PC-9 (cell line): ENCODE measurements at places on chromosomes 6 and 20. TPM values are rescaled to one million over a fixed set of nuclear protein-coding genes. Genes with fewer than 3 reads are reported as not detected.
A peak's percentile ranks its signal among the peaks of the same experiment; 100 is the strongest.

- DNase-seq: no peak
These were observed 175.1 kb downstream of the PDE10A start for GRCh38 chr6:165487950-165488349.

STX7 gene
- 33.3 and 40.7 TPM in 2 replicates for total RNA-seq

DNA sequence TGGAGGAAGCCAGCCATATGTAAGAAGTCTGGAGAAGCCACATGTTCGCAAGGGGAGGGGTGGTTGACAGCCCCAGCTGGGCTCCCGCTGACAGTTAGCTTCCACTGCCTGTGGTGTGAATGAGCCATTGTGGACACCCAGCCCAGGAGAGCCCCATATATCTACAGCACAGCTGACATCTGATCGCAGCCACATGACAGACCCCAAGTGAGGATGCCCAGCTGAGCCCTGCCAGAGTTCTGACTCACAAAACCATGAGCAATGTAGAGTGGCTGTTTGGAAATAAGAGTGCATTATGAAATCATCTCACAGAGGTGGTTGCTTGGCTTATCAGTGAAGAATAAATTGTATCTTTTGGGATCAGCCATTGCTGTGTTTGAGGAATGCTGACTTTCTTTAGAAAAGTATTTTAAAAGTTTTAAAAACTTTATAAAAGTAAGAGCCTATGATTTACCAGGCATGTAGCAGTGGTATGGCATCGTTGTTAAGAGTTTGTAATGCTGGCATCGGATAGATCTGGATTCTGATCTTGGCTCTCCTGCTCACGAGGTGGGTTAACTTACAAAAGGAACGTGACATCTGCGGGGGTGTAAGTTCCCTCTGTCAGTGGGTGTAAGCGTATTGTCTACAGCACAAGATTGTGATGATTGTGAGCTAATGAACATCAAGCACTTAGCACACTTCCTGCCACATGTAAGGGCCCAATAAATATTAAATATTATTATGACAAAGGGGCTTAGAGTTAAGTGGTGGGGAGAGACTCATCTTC is 24.1 kb downstream of the CFAP61 start:
- DNase-seq: peak; percentile 48

CLPSL2 gene
- 0.76 TPM in 1 of 2 replicates, not detected in the other for total RNA-seq

- no peak for DNase-seq
These were observed 89.4 kb upstream of the TNFAIP3 start for GRCh38 chr6:137777687-137778075.

GRCh38 chr6:23705697-23706096 is 420.3 kb upstream of the NRSN1 start:
- DNase-seq: no peak

DNA sequence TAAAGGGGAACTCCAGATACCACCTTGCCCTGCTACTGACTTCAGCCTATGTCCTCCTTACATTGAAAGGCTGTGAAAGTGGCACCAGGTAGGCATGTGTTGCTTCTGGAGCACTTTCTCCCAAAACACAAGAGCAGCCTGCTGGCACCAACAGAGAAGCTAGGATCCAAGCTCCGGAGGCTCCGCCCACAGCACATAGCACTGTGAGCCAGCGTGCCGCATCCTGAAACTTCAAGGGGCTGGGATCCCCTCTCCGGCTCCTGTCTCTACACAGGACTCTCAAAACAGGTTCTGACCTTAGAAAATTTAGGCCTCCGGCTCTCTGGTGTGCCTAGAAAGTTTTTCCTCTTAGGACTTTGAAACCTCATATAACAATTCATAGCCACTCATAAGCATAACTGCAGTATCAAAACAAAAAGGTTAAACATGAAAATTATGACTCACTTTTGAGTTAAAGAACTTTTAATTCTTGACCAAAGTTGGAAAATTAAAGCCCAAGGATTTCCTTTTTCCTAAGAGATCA is 41.1 kb downstream of the EZR start:
- DNase-seq: no peak

- no peak for DNase-seq
These were observed 35.6 kb upstream of the TAGAP start for GRCh38 chr6:159080217-159080976.

DNA sequence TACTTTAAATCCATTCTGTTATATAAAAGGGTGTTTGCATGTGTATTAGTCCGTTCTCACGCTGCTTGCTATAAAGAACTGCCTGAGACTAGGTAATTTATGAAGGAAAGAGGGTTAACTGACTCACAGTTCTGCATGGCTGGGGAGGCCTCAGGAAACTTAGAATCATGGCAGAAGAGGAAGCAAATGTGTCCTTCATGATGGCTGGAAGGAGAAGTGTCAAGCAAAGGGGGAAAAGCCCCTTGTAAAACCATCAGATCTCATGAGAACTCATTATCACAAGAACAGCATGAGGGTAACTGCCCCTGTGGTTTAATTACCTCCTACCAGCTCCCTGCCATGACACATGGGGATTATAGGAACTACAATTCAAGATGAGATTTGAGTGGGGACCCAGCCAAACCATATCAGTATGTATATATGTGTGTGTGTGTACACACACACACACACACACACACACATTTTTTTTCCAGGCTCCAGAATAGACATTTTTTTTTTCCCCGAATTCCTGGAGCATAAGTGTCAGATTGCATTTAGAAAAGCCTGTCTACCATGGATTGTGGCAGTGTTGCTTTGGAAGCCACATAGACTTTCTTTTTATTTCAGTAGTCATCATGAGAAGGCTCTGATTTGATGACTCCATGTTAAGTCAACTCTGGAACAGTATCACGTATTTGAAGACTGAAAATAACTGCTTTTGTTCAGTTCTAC is 31.5 kb downstream of the KDM1B start:
- DNase-seq: no peak

- no peak for DNase-seq
These were observed 150.8 kb downstream of the ESR1 start for GRCh38 chr6:151958332-151958731.

DNA sequence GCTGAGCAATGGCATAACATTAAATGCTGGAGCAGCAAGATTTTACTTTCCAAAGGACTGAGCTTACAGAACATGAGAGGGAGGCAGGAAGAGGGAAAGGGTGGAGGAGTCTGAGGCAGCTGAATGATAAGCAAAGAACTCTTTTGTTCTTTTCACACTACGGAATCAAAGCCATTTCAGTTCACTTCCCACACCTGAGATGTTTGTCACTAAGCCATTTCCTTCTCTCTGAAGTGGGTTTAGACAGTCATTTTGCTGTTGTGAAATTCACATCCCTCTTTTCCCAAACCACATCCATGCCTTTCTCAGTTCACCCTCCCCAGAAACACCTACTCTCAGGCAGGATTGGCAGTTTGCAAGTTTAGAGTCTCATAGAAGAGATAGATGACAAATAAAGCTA is 267.9 kb downstream of the ADGRG6 start:
- no peak for DNase-seq

RAD21L1 gene
- total RNA-seq: 0.60 TPM in 1 of 2 replicates, not detected in the other

DNA sequence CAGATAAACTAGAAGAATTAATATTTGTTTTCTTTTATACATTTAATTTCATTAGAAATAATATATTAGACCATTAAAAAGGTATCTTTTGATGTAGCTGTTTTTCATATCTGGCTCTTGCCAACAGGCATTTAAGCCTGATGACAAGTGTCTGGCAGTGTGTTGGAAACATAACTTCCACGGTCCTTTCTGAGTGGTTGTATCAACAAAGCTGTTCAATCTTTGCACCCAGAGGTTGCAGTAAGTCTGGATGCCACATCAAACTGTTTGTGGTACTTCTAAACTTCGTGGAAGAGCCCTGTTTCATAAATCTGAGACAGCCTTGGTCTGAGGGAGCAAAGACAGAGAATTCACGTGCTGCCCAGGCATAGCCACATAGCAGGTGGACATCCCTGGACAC is 197.4 kb downstream of the TRDN start:
- no peak for DNase-seq

BIRC7 gene
- total RNA-seq: 0.58 TPM in 1 of 2 replicates, not detected in the other

FGD2 gene
- 0.50 and 0.55 TPM in 2 replicates for total RNA-seq

DNA sequence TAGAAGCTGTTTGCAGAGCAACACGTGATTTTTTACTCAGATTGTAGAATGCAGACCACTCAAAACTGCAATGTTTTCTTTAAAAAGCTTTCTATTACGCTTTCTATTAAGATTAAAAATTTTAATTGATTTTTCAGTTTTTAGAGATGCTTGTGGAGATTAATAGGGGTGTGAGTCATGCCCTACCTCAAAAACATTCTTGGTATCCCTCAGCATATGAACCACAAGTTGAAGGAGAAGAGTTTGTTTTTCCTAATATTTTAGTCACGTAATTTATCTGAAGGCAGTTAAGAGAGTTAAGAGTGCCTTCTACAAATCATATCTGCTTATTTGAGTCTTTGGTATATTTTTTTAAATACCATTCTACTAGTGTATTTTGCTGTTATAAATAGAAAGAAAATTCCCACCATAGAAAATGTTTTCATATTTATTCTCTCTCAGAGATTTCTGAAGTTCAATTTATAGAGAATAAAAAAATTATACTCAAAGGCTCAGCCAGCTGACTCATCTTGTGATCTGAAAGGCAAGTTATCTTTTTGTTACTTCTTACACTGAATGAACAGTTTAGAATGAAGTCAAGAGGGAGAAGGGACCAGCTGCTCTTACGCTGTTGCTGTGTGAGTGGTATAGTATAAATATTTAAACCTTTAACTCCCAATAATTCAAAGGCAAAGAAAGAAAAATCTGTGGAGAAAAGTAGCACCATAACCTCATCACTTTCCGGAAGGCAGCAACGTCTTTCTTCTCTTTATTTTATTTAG is 7.6 kb downstream of the RIPOR2 start:
- no peak for DNase-seq

DNA sequence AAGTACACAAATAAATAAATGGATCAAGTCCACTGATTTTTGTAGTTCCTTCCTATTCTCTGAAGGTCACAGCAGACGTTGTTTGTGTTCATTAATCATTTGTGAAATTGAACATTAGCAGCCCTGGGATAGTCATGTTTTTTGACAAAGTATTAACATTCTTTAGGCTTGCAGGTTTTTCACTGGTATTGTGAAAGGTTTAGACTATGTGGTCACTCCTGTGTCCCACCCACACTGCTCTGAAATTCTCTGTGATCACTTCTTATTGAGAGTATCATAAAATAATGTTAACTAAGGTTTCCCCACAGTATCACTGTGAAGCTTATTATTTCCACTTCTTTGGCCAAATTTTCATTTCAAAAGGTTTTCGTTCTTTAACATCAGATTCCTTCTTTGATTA is 3.5 kb downstream of the FAM83B start:
- DNase-seq: no peak

NAPB gene
- 13.8 and 16.5 TPM in 2 replicates for total RNA-seq

HLA-A gene
- total RNA-seq: 168 and 261 TPM in 2 replicates

DNA sequence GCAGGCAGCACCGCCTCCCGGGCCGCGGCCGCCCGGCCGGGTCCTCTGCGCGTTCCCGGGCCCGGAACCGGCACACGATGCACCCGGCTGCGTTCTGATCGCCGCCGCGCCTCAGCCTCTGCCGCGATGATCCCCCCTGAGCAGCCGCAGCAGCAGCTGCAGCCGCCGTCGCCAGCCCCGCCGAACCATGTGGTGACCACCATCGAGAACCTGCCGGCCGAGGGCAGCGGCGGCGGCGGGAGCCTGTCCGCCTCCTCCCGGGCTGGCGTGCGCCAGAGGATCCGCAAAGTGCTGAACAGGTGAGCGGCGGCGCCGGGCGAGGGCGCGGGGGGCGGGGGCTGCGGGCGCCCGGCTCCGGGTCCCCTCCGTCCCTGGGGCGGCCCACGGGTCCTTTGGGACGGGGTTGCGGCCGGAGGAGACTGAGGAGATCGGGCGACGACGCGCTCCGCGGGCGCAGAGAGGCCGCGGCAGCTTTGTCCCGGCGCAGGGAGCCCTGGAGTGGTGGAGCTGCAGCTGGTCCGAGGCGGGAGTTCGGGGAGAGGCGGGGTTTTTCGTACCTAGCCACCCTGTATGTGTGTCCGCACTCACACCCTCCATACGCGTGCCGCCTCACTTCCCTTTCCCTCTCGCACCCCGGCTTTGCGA is 659 bp downstream of the SLC35F1 start:
- DNase-seq: no peak

POLR1H gene
- total RNA-seq: 33.3 and 37.6 TPM in 2 replicates

- DNase-seq: no peak
These were observed 482.7 kb upstream of the CITED2 start for GRCh38 chr6:139857143-139857542.

CST5 gene
- 0.93 and 2.2 TPM in 2 replicates for total RNA-seq

RCAN2 gene
- total RNA-seq: 0.44 and 0.68 TPM in 2 replicates

- no peak for DNase-seq
These were observed 79.6 kb downstream of the ANKRD60 start for GRCh38 chr20:58148891-58149290.

DNA sequence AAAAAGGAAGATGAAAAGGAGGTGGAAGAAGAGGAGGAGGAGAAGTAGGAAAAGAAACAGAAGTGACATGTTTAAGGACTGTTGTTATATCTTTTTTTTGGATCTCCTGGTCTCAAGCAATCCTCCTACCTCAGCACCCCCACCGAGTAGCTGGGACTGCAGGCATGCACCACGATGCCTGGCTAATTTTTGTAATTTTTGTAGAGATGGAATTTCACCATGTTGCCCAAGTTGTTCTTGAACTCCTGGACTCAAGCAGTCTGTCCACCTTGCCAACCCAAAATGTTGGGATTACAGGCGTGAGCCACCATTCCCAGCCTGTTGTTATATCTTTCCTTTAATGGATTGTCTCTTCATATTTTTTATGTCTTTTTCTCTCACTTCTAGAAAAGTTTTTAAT is 19.5 kb upstream of the BCLAF1 start:
- DNase-seq: no peak

PAX1 gene
- total RNA-seq: not detected in 2 replicates

GRCh38 chr6:14537030-14537429 is 419.5 kb downstream of the CD83 start:
- DNase-seq: no peak

GRCh38 chr6:20350215-20350614 is 51.5 kb upstream of the E2F3 start:
- no peak for DNase-seq

DNA sequence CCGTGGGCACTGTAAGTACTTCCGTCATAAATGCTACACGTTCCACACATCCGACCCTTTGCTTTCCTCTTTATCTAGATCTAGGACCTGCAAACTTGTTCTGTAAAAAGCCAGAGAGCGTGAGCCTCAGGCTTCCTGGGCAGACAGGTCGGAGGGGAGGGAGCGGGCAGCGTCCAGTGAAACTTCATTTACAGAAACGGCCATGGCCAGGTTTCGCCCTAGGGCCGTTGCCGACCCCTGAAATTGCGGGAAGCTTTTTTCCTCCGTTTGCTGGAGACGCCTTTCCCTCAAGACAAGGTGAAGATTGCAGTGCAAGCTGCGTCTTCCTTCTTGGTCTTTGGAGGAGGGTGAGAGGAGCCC is 155.4 kb downstream of the DLL1 start:
- no peak for DNase-seq

DNA sequence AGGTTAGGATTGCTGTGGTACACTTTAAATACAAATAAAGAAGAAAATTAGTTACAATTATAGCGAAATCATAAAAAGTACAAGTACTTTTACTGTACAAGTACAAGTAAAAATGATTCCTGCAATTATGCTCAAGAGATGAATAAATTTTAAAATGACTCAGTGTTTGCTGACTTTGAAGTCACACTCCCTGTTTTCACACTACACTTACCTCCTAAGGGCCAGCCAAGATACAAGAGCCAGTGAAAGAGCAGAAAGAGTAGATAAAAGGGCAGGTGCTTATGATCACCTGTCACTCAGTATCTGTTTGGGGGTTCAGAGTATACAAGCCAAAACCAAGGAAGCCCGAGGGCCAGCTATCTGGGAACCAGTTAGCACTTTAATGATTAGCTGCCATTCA is 41.0 kb upstream of the COL21A1 start:
- DNase-seq: no peak

- DNase-seq: no peak
These were observed 43.5 kb upstream of the HCRTR2 start for GRCh38 chr6:55130806-55131324.

PACSIN1 gene
- 5.0 and 6.4 TPM in 2 replicates for total RNA-seq

LPA gene
- total RNA-seq: not detected in 2 replicates

FOXC1 gene
- 16.2 and 18.6 TPM in 2 replicates for total RNA-seq
